ENCODE measurements at places on chromosomes 2 and 18.

DNA sequence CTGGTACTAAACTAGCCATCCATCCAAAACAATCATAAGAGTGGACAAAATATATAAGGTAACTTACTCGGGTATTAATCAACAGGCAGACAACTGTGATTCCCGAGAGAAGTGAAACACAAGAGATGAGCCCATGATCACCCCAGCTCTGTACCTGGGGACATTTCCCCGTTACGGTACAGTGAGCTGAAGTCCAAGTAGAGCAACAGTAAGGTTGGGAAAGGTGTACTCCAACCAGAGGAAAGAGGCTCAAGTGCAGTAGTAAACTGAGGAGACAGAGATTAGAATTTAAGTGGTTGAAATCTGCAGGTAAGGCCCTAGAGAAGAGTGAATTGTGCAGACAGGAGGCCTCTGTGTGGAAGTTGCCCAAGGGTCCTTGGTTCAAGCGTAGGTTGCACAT lies 30.5 kb upstream of the CHAC2 start:
- no peak for DNase-seq

DNA sequence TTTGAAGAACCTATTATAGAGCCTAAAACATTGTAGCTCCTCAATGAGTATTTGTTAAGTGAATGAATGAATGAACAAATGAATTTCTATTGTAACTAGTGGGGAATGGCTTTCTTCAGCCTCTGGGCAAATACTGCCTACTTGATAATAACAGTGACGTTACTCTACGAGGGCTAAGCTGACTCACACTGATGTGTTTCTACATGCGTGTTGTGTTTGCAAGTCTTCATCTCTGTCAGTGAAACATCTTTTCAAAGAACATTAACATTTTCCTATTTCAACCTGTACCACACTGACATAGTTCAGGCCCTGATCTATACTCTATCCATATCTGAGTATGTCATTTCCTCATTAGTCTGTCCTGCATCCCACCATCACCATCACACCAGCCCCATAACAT lies 319.9 kb upstream of the ACVR2A start:
- DNase-seq = no peak

DNA sequence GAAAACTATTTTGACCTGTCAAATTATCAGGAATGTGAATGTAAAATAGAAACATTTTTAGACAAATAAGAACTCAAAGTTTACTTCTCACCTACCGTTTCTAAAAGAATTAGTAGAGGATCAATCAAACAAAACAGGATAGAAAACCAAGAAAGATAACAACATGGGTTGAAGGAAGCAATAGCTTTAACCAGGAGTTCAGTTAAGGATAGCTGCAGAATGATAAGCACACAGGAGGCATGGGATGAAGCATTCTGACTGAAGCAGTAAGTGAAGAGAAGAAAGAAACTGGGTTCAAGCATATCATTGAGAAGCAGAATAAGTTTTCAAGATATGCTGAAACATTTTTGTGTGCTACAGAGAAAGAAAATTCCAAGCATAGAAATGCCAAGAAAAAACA lies 52.3 kb downstream of the TWSG1 start:
- no peak for DNase-seq

DNA sequence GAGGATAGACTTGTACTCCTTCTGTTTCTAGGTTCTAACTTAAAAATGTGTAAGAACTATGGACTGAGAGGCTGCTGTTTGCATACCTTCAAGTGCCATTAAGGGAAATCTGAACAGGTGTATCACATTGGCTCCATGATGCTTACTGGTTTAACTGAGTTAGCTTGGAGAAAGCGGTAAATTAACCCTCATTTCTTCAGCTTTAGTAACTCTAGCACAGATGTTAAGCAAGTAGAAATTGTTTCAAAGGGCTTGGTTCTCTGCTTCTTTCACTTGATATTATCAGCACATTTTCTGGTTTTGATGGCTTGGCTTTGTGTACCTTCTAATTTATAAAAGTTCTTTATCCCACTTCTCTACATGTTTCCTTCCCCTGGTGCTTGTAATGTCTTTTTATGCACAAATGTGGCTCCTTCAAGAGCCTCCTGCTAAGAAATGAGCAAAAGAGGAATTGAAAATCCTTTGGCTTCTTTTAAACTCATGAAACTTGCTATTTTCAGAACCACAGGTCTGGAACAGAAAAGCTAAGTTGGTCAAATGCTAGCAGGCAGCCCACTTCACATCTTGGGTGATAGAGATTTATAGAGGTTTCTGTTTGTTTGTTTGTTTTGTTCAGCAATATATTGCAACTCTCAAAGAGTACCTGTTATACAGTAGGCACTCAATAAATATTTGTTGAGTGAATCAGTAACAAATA lies 249.9 kb upstream of the THUMPD2 start:
- DNase-seq = no peak

DNA sequence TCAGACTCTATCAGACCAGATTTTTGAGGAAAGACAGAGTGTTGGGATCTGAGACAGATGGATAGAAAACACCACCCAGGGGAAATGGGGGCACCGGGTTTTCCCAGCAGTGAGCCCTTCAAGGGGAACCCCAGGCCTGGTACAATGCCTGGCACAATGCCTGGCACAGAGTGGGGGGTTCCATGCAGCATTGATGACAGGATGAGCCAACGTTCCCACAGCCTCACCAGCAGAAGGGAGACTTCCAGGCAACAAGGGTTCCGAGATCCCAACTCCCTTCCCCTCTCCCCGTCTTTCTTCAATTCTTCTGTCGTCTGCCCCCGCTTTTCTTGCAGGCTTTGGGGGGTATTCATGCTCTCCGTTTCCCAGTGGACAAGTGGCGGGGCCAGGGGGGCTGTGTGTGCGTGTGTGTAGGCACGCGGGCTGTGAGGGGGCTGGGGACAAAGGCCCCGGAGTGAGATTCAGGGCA lies 132.1 kb upstream of the HAAO start:
- peak; percentile 73 for DNase-seq

DNA sequence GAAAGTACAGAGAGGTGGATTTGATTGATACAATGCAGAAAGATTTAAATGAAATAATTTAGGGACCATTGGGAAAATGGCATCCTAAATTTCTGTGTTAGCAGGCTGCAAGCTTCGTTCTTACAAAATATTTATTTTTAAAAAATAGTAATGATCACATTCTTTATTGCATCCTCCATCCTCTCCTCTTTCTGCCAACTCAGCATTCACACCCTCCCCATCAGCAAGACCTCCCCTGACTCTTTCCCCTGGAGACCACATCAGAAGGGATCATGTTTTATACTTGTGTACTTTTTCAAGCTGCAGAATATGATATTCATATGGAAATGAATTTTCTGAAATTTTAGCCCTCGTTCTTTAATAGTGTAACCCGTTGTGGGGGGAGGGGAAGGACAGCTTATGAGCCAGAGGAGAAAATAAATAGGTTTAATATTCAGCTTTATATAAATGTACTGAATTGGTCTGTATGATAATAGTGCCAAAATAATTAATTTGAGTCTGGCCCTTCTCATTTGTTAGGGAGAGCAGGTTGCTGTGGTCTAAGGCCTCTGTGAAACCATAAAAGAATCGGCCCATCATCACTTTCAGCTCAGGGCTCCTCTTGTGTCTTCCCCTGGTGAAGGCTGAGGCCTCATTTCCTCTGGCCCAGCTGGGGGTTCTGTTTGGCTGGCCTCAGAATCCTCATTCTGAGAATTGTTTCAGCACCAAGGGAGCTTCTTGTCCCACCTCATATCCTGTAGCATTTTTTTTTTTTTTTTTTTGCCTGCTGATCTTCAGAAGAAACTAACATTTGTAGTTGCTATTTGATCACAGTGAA lies 330.8 kb downstream of the TXNL1 start:
- no peak for DNase-seq

- no peak for DNase-seq
Measured at GRCh38 chr2:85016446-85016845, 45.5 kb downstream of the KCMF1 start.

- no peak for DNase-seq
Measured at GRCh38 chr2:220455351-220455990, 828.0 kb downstream of the SLC4A3 start.

DNA sequence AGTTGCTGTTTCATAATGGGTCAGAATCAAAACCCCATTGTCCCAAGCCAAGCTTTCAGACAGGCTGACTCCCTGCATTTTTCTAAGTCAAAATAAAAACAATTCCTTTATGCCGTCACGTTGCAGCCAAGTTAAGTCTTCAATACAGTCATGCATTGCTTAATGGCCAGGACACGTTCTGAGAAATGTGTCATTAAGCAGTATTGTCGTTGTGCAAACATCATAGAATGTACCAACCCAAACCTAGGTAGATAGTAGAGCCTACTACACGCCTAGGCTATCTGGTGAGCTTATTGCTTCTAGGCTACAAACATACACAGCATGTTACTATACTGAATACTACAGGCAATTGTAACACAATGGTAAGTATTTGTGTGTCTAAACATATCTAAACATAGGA lies 160.4 kb upstream of the FOSL2 start:
- no peak for DNase-seq

DNA sequence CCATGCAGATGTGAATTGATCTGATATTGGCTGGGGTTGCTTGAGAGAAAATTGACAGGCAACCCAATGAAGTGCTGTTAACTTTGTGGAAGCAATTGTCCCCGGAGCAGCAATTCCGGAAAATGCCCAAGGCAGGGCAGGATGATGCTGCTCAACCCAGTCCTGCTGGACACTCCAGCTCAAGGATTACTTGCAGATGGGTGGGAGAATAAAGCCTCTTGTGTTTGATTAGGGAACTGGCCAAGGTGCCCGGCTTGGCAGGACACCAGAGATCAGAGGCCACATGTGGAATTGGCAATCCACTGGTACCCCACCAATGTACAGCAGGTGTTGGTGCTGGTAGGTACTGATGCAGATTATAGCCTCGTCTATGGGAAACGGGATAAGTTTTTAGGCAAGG lies 12.3 kb upstream of the C2orf42 start:
- no peak for DNase-seq

GRCh38 chr2:119111115-119111975 lies 47.2 kb downstream of the C1QL2 start:
- no peak for DNase-seq

DNA sequence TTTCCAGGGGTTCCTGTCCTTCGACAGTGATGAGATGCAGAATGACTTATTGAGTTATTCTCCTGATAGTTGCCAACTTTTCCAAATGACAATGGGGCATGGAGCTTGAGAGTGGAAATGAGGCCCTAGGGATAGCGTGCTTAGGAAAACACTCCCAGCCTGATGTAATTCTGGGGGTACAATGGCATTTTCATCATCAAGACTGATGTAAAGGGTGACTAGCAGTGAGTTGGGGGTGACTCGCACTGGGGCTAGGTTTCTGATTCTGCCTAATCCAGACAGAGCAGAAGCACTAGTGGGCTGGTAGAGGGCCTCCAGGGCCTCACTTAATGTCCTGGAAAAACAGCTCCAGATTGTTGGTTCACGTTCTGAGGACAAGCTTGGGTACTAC lies 34.0 kb upstream of the IL37 start:
- no peak for DNase-seq

DNA sequence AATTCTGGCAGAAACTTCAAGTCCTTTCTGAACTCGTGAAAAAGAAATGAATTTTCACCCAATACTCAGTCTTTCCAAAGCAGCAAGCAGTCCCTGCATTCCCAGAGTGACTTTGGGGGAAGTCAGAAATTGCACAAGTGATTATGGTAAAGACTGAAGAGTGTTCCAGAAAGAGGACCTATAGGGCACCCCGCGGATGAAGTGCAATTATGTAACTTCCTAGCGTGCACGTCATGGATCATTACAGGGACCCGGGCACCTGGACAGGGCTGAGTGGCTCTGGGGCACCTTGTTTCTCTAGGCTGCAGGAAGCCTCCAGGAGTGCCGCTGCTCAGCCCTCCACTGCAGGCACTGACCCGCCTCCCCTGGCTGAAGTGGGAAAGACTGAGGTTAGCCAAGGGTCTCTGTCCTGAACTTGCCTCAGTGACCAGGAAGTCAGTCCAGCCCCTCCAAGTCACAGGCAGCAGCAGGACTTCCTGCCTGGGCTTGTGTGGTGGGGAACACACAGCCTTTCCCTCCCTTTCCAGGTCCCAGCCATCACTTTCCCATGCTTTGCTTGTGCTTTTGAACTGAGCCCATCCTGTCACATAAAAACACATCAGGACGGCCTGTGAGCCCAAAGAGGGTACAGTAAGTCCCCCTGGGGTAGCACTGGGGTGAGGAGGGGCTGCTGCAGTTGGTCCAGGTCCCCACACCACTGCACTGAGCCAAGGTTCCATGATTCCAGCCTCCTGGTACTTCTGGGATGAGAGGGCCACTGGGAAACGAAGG lies 19.8 kb downstream of the TMEM185B start:
- DNase-seq = no peak

DNA sequence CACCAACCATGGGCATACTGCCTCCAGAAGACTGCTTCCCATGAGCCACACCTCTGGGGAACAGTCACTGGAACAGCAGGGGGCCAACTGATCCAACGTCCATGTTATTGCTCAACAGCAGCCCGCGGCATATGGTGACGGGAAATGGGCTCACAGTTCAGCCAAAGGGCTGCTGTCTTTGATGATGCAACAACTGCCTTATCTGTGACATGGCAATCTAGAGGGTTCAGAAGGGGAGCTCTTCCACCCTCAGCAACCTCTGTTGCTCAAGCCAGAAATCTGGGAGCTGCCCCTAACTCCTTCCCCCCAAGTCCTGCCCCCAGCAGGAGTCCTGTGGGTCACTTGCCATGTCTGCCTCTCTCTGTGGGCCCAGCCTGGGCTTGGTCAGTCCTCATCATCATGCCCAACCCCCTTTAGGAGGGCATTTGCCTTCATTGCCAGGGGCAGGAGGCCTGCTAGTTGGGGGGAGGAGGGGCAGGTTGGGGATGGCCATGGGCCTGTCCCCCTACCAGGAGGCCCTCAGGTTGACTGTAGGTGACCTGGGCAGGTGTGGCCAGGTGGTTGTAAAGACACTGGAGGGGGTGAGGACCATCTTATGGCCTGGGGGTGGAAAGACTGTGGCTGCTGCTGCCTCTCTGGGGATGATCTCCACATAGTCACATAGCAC lies 212.9 kb downstream of the CYP26B1 start:
- peak; percentile 63 for DNase-seq

DNA sequence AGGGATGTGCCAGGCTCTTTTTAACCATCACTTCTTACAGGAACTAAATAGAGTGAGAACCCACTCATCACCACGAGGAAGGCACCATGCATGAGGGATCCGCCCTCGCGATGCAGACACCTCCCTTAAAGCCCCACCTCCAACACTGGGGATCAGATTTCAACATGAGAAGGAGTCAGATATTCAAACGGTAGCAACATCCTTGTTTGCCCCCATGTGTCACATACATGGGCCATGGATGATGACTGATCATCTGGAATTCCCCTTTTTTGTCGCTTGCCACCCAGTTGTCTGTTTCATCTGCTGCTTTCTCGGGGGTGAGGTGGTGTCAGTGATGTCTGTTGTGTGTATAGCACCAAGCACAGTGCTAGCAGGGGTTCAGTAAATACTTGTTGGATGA lies 57.9 kb downstream of the NCK2 start:
- no peak for DNase-seq

DNA sequence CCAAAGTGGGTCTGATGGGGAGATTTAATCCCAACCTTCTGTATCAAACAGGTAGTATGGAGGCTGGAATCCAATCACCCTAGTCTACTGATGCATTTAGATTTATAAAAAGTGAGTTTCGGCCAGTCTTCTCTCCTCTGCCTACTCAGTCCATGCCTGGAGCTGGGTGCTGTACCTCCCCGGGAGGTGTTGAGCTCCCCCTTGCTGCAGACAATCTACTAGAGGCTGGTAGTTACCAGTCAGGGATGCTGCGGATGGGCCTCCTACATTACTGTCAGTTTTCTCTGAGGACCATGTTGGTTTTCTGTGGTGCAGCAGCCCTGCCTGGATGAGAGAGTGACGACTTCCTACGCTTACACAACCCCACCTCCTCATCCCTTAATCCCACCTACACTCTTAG lies 118.6 kb upstream of the CELF4 start:
- DNase-seq = no peak

All from aorta (tissue), 5 donors.